ENCODE measurements at places on chromosomes 5 and 9.
A peak's percentile ranks its signal among the peaks of the same experiment; 100 is the strongest.

DNA sequence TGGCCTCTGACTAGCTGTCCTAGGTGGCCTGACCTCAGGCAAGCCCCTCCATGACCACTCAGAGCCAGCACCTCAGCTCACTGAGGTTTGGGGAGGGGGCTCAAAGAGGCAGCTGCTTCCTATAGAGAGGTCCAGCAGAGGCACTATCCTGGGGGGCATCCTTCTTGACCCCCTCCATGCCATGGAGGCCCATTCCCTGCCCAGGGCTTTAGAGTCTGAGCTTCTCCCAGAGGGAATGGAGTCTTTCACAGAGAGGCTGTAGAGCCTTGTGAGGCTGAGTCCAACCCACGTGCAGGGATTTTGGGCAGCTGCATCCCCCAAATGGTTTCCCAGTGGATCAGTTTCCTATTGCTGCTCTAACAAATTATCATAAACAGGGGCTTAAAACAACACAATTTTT is 16.9 kb downstream of the IRF1 start:
- DNase-seq = no peak

- DNase-seq = peak; percentile 68
These were observed 45.3 kb downstream of the FBXW11 start for GRCh38 chr5:171961117-171961516.

- peak; percentile 53 for DNase-seq
These were observed at the start of gene FRMPD1 for GRCh38 chr9:37650873-37651768. Gene FRMPD1, plus strand, starts transcription at chr9:37650954. Its CDS starts 41,688 bp downstream, at chr9:37692642.

GRCh38 chr5:149372076-149372795 is 6.9 kb downstream of the IL17B start:
- DNase-seq = no peak

DNA sequence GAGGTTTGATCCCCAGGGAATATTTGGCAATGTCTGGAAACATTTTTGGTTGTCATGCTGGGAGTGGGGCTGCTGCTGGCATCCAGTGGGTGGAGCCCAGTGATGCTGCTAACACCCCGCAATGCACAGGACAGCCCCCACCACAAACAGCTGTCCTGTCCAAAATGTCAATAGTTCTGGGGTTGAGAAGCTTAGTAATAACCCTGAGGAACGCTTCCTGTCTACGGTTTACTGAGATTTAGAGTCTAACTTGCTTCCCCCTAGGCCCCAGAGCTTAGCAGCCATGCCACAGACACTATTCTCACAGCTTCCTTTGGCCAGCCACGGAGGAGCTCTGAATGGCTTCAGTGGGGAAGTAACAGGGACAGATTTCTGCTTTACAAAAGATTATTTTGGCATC is 66.5 kb downstream of the MSX2 start:
- no peak for DNase-seq

GRCh38 chr5:14143546-14143840 is 351 bp downstream of the TRIO start:
- peak; percentile 80 for DNase-seq

DNA sequence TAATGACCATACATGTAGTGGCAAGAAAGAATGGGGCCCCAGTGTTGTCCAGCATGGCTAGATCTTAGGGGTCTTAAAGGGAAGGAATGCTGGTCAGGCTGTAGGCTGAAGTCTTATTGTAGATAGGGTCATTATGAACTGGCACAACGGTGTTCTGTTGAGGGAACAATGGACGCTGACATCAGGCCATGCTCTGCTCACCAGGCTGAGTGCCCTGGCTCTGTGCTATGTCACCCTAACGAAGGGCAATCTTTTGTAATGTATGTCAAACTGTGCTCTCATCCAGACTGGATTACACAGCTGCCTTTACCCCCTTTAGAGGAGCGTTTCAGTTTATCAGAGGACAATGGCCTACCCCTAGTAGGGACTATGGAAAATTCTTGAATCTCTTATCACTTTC is 14.6 kb upstream of the ZNF608 start:
- DNase-seq = no peak
